ENCODE measurements at places on chromosomes 4 and X. TPM values are rescaled to one million over a fixed set of nuclear protein-coding genes. Genes with fewer than 3 reads are reported as not detected.

- DNase-seq, result no peak
Measured at GRCh38 chr4:178329226-178329872, 887.1 kb upstream of the AGA start.

DNA sequence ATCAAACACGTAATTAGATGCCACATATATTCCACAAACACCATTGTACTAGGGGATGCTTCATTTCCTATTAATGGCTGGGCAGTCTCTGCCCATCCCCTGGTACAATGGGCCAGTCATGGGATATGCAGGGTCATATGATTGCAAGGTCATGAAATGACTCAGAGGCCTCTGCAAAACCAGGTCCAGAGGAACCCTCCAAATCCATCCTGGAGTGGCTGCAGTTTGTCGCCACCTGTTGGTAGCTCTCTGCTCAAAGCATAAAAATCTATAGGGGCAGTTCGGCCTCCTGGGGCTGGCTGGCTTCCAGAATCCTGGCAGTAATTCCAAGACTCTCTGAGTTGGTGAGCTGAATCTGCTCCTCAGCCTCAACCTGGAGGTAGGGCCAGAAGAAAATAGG, 22.9 kb upstream of the PUDP start:
- no peak for DNase-seq

Gene NRK
- total RNA-seq, result 0.32 TPM

GRCh38 chrX:134599184-134599914, 58.9 kb downstream of the PLAC1 start:
- no peak for DNase-seq

GRCh38 chr4:84032372-84032771, 466.7 kb downstream of the NKX6-1 start:
- no peak for DNase-seq

Gene TRIML2
- total RNA-seq, result not detected

Gene CD40LG
- not detected for total RNA-seq

Gene SLC10A7
- 10.7 TPM for total RNA-seq

- no peak for DNase-seq
Measured at GRCh38 chr4:46274717-46275116, 115.2 kb downstream of the GABRA2 start.

Gene LONRF3
- 0.30 TPM for total RNA-seq

GRCh38 chr4:14837860-14838259, 164.4 kb upstream of the CPEB2 start:
- DNase-seq, result no peak

GRCh38 chrX:108426262-108426661, 12.0 kb downstream of the COL4A6 start:
- no peak for DNase-seq

DNA sequence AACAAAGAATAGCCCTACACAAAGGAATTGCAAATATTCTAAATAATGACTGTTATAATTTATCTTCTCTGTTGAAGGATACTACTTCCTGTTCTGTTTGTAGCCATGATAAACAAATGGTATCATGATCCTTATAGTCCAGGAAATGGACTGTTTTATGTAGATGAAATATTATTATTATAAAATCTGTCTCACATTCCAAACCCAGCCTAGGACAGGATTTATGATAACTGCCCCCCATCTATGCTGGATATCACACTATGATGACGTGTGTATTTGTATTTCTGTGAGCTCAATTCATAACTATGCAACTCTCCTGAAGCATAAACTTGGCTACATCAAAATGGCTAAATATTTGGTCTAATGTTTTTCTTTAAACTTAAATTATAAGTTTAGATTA, 21.3 kb downstream of the DMD start:
- DNase-seq, result no peak

- no peak for DNase-seq
Measured at GRCh38 chr4:169846396-169846795, 88.7 kb upstream of the HPF1 start.

DNA sequence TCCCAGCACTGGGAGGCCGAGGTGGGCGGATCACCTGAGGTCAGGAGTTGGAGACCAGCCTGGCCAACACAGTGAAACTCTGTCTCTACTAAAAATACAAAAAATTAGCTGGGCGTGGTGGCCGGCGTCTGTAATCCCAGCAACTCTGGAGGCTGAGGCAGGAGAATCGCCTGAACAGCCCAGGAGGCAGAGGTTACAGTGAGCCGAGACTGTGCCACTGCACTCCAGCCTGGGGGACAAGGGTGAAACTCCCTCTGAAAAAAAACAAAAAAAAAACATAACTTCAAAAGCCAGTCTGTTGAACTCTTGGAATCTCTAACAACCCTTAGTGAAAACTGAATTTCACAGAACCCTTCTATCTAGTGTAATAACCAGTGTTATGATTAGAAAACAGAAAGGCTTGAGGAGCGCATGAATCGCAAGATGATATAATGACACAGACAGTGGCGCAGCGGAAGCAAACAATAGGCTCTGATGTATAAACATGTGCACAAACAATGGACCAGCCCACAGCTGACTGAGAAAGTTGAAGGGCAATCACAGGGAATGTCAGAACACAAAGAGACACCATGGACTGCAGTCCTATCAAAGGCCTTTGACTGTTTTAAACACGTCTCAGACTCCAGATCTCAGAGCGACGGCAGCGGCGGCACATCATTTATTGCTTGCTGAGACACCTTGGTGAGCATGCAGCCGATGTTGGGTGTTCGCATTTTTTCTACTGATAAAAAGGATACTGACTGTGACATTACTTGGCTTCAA, 81.6 kb downstream of the NSUN7 start:
- no peak for DNase-seq

GRCh38 chr4:109826719-109827118, 1.1 kb upstream of the RRH start:
- DNase-seq, result no peak

Measured in neural crest cell (in vitro differentiated cells).